ENCODE measurements at places on chromosomes 3 and 15. TPM values are rescaled to one million over a fixed set of nuclear protein-coding genes. Genes with fewer than 3 reads are reported as not detected.

SCN5A gene
- not detected for total RNA-seq

DNA sequence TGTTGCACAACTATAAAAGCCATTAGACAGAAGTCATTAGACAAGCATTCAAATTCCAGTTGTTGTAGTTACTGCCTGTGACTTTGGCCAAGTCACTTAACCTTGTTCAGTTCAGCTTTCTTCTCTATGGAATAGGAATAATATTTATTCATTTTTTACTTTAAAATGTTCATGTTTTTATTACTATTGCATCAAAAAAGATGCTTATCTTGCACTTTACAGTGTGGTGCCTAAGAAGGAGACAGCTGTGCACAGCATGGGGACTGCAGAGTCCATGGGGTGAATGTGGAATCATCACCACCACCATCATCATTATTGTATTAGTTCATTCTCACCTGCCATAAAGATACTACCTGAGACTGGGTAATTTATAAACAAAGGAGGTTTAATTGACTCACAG, 504.2 kb downstream of the SOX2 start:
- ATAC-seq: no peak

- no peak for ATAC-seq
Observed at GRCh38 chr3:144067059-144067458, 95.4 kb downstream of the DIPK2A start.

DNA sequence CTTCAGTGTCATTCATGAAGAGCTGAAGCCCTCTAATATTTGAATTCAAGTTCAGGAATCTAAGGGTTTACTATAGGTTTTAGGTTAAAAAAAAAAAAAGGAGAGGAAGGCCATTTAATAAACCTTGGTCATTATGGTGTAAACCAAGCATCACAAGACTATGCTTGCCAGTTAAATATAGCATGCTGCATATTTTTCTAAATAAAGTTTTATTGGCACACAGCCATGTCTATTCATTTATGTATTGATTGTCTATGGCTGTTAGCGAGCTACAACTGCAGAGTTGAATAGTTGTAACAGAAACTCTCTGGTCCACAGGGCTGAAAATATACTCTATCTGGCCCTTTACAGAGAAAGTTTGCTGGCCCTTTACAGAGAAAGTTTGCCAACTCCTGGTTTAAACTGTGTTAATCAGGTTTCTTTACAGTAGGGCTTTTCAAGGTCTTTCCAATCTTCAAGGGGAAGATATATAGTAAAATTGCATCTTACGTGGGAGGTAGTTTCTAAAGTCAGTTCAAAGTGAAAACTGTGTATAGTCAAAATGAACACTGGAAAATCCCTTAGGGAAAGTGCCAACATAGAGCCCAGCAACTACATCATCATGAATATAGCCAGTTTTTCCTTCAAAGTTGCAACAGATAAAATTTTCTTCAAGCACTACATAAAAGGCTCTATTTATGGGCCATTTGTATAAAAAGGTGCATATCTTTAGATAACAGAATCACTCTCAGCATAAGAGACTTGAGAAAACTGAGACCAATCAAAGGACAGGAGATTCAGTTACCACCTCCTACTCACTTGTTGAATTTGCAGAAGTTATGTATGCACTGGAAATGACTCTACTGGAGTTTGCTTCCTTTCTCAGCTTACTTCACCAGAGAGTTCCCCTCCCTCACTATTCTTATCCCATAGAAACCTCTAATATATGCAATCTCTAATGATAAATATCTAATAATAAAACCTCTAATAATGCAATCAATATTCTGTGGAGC, 49.7 kb upstream of the FRMD4B start:
- no peak for ATAC-seq

- no peak for ATAC-seq
Observed at GRCh38 chr3:16908896-16909295, 24.1 kb downstream of the PLCL2 start.

GRCh38 chr15:48718646-48719045, 73.1 kb upstream of the FBN1 start:
- no peak for ATAC-seq
